ENCODE measurements at places on chromosomes 3 and 15.
A peak's percentile ranks its signal among the peaks of the same experiment; 100 is the strongest.

DNA sequence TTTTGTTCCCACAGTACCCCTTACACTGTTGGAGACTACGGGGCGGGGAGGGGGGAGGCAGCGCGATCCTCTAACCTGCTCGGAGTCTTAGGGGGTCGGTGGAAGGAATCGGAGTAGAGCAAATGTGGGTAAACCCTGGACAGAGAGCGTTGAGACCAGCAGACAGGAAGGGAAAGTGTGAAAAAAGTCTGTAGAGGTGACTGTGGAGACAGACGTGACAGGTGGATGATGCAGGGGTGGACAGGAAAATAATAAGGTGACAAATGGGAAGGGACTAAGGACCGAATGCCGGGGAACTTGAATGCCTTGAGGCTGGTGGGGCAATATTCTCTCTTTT is 424 bp downstream of the EAF2 start:
- DNase-seq = no peak

- DNase-seq = no peak
These were observed 88.6 kb upstream of the RASGRF1 start for GRCh38 chr15:79179108-79179561.

DNA sequence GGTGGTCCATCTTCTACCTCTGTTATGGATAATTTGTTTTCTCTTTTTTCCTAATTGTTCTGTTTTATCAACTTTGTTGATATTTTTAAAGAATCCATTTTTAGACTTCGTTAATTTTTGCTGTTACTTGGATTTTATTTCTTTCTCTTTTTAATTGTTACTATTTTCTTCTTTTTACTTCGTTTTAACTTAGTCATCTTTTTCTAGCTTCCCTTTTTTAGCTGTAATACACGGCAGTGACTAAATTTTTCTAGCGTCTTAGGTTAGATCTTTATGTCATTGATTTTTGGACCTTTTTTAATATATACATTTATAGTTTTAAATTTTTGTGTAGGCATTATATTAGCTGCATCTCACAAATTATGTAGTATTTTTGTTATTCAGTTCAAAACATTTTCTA is 33.1 kb downstream of the ARIH2 start:
- no peak for DNase-seq

DNA sequence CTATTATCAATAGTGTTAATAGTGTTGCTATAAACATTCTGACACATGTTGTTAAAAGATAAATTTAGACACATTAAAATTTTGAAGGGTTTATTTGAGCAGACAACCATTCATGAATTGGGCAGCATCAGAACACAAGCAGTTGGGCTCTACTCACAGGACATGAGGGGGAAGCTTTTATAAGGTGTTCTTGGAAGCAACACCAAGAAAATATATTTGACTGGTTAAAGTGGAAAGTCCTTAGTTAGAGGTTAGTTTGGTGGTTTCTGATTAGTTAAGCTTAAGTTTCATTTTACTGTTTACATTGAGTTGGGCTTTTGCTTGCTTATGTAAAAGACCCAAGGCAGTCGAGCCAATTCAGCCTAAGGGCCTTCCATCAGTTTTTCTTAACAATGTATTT is 220.7 kb downstream of the CD47 start:
- no peak for DNase-seq

DNA sequence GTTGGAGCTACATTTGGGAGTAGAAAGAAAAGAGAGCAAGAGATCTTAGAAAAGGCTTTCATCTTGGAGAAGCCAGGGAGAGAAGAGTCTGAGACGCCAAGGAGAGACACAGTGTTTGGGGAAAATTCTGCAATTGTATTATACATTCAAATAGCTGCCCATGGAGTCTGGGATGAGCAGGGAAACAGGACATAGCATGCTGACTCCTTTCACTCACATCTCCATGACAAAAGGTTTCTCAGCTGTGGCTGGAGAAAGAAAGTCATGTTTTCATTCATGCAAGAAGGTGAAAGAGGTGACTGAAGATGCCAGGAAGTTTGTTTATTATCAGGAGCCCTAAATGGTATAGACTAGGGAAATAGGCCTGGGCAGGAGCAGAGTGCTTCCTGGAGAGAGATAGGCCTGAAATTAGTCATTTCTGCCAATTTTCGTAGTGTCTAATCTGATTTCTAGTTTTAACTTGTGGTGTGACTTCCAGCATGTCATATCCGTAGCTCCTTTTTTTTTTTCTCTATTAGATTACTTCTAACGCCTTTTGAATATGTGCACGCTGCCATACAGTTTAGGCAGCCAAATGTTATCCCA is 34.1 kb downstream of the ACP3 start:
- no peak for DNase-seq

DNA sequence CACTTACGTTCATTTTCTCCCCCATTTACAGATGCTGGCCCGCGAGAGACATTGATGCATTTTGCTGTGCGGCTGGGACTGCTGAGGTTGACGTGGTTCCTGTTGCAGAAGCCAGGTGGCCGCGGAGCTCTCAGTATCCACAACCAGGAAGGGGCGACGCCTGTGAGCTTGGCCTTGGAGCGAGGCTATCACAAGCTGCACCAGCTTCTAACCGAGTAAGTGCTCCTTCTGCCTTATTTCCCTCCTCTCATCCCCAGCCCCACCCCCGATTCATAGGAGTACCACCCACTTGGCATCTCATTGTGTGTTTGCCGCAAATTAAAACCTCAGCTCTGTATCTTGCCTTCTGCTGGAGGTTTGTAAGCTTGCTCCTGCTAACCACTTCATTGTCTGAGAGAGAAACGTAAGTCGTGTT is 163.3 kb downstream of the AKAP13 start:
- DNase-seq = no peak

DNA sequence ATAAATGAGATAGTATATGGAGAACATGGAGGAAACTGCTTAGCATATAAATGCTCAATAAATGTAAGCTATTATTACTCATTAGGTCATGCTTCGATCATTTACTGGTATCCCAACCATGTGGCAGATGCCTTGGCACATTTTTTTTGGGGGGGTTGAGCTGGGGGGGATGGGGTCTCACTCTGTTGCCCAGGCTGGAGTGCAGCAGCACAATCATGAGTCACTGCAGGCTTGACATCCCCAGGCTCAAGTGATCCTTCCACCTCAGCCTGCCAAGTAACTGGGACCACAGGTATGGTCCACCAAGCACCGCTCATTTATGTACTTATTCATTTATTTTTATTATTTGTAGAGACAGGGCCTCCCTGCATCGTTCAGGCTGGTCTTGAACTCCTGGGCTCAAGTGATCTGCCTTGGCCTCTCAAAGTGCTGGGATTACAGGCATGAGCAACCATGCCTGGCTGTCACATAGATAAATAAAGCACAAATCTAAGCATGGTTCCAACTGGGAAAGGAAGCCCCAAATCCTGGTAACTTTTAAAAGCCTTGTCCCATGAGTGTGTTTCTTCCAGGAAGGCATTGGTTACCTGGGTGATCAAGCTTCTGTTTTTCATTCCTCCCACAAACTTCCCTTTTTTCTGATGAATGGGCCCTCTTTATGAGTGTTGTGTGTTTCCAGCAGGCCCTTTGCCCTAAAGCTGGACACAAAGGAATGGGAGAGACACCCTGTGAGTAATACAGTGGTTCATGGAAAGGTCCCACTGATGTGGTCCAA is 147.4 kb upstream of the UMPS start:
- no peak for DNase-seq

DNA sequence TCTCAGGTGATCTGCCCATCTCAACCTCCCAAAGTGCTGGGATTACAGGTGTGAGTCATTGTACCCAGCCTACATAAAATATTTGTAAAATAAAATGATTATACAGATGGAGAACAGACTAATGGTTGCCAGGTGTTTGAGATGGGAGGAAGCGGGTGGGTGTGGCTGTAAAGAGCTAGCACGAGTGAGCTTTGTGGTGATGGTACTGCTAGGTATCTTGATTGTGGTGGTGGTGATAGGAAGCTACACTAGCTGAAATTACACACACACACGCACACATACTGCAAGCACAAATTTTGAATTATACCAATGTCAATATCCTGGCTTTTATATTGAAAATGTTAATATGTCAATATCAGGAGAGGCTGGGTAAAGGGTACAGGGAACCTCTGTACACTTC is 5.4 kb downstream of the PGPEP1L start:
- no peak for DNase-seq

DNA sequence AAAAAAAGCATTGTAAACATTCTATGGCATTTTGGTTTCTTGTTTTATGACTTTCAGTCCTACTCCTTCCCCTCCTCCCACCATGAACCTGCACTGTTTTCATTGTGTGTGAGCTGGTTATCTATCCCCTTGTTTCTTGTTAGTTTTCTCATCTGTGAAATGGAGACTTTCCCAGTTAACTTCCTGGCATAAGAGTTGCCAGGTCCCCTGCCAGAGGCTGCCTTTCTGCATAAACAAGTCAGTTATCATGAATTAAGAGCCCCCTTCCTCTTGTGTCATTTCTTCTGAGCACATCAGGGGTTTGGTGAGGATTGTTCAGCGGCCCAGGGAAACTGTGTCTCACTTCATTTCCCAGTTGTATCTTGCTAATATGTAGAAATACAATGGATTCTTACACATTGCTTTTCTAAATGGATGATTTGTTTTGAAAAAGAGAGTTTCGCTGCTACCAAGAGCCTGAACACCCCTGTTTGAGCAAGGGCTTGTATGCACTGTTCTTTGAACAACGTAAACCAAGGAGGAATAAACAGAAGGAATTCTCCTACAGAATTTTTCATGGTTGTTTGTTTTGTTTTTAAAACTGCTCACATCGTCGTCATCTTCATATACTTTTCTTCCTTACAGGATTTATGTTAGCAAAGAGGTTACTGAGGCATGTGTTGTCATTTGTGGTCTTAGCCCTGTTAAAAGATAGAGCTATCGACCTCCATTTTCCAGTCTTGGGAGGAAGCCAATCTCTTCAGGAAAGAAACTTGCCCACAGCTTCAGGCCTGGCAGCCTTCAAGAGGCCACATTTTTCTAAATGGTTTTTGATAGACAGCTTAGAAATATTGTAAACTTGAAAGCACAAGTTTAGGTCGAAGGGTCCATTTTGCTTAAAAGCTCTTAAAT is 144.6 kb upstream of the IL12A start:
- no peak for DNase-seq

DNA sequence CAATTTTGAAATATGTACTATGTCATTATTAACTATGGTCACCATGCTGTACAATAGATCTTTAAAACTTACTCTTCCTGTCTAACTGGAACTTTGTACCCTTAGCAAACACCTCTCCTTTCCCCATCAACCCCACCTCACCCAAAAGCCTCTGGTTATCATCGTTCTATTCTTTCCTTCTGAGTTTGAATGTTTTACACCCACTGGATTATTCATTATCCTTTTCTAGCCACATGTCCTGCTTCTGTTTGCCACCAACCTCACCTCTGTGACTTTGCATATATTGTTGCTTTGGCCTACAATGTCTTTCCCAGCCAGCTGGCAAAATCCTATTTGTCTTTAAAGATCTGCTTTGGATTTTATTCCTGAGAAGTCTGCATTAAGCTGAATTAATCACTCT is 102.6 kb upstream of the TSPAN3 start:
- no peak for DNase-seq

GRCh38 chr3:60772584-60772983 is 478.7 kb downstream of the FHIT start:
- DNase-seq = no peak

DNA sequence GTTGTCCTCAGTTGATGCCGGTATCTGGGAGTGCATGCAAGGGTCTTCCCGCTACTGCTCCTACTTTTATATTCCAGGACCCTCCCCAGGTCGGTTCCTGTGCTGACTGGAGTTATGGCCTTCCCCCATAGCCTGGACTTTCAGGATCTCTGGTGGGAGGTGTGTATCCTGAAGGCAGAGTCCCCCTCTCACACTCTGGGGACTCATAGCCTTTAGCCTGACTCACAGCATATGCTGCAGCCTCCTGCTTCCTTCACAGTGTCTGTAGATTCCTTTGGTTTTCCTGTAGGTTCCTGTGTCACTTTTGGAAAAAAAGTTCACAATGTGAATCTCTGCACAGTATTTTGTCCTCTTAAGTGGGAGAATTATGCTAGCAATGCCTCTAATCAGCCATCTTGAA is 180.6 kb upstream of the RBMS3 start:
- DNase-seq = no peak

DNA sequence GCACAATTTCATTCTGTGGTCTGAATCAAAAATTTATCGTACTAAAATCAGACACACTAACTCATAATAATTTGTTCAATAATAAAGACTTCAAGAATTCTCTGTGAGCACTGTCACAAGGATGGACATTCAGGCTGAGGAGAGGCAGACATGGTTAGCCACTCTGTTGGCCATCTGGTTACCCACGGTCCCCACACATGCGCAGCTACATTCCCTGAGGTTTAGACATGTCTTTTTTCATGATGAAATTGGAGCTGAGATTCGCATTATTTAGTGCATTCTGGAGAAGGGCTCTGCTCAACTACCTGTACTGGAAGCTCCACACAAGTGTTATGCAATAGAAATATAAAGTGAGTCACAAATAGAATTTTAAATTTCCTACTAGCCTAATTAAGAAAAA is 156.9 kb downstream of the SUCNR1 start:
- DNase-seq = no peak

DNA sequence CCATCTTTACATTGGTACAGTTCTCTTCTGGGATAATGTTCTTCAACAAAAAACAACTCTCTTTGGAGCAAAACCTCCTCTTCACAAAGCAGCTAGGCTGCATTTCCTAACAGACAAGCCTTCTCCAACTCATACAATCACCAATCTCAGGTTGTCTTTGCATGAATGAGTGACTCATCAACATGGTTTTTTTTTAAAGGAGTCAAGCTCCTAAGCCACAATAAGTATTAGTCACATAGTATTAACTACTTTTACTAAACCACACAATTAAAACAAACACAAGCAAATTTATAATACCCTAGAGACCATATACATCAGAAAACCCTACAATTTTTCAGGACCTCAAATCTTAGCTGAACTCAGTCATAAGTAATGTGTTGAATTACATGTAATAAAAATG is 137.4 kb downstream of the TBC1D5 start:
- peak; percentile 58 for DNase-seq

DNA sequence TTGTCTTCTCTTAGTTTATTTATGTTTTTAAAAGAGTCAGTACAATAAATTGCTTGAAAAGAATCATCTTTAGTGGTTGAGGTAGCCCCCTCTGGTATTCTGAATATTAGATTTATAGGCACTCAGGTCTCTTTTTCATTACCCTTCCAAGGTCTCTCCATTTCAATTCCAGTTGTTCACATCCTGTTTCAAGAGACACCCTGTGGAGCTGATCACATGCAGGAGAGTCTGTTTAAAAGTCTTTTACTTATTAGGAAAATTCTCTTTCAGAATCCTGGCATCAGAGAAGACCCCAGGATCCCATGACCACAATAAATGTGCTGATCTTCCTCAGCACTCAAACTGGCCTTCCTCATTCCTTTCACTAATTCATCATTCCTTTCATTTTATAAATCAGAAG is 195.7 kb downstream of the ZIC4 start:
- no peak for DNase-seq

GRCh38 chr15:76183930-76184649 is 124.3 kb downstream of the TMEM266 start:
- DNase-seq = no peak

GRCh38 chr3:196287090-196287439 is 461 bp downstream of the PCYT1A start:
- DNase-seq = no peak

GRCh38 chr15:91043202-91043874 is 20.9 kb upstream of the VPS33B start:
- no peak for DNase-seq

GRCh38 chr3:45965253-45965652 is 22.0 kb downstream of the CXCR6 start:
- DNase-seq = no peak

Data from GM04503 (cell line).